ENCODE measurements at places on chromosomes 2 and 18.
A peak's percentile ranks its signal among the peaks of the same experiment; 100 is the strongest.

DNA sequence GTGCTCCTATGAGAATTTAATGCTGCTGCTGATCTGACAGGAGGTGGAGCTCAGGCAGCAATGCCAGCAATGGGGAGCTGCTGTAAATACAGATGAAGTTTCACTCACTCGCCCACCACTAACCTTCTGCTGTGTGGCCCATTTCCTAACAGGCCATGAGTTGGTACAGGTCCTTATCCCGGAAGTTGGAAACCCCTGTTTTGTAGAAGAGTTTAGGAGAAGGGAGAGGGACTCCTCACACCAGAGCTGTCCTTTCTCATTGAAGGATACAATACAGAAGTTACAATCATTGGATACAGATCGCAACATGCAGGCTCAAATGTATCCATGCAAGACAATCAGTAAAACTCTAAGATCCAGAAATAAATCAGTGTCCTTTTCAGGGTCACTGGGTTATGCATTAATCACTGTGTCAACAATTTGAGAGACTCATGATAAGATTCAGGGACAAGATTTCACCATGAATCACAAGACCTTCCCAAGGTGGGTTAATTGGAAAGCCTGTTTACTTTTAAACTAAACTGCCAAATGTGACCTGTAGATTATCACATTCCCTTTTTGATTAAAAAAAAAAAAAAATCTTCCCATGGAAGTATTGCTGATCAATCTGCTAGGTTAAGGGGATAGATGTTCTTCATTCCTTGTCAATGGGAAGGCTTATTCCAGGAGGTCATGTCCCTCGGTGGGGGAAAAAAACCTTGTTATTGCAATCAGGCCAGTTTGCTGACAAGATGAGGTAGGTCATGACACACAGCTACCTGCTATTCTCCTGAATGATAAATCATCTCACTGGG is 97.2 kb downstream of the SP100 start:
- no peak for DNase-seq

DNA sequence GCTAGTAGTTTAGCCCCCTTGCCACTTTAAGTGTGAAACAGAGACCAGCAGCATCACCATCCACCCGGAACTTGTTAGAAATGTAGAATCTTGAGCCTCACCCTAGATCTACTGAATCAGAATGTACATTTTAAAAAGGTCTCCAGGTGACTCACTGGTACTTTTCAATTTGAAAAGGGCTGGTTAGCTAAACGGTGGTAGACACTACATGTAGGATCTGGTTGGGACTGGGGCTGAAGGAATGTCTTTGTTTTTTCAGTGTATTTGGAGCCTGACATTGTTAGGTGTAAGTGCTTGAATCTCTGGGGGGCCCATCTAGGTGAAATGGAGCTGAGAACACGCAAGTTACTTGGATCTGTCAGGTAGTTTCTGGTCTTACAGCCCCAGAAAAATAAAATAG is 44.0 kb upstream of the XPO1 start:
- DNase-seq: no peak

- DNase-seq: no peak
Measured at GRCh38 chr18:21183670-21184069, 58.4 kb upstream of the GREB1L start.

DNA sequence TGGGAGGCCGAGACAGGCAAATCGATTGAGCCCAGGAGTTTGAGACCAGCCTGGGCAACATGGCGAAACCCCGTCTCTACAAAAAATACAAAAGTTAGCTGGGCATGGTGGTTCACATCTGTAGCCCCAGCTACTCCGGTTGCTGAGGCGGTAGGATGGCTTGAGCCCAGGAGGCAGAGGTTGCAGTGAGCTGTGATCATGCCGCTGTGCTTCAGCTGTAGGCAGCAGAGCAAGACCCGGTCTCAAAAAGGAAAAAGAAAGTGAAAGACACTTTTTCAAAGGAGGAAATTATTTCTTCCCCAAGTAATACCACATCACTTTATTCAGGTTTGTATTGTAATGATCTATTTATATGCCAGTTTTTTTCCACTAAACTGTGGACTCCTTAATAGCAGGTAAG is 35.7 kb upstream of the TAF4B start:
- DNase-seq: peak; percentile 1

- no peak for DNase-seq
Measured at GRCh38 chr2:177548636-177549035, 156.1 kb downstream of the AGPS start.

GRCh38 chr2:32235315-32235714 is 29.4 kb downstream of the NLRC4 start:
- no peak for DNase-seq

DNA sequence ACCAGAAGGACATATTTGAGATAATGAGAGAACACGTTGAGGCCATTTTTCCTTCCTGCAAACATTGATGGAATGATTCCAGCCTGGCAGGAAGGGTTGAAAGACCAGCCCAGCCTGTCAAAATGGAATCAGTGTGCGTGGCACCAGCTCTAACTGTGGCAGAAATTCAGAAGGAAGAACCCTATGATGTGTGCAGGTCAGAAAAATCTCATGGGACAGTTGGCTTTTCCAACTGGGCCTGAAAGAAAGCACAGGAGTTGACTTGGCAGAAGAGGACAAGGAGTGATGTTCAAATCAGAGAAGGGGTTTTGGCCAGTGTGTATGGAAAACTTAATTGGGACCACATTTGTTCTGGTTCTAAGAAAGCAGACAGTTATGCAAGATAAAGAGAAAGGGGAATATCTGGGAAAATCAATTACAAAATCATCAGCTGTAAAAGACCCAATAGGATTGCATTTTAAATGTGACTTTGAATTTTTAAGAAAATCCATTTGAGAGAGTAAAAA is 192.8 kb upstream of the PID1 start:
- DNase-seq: no peak

DNA sequence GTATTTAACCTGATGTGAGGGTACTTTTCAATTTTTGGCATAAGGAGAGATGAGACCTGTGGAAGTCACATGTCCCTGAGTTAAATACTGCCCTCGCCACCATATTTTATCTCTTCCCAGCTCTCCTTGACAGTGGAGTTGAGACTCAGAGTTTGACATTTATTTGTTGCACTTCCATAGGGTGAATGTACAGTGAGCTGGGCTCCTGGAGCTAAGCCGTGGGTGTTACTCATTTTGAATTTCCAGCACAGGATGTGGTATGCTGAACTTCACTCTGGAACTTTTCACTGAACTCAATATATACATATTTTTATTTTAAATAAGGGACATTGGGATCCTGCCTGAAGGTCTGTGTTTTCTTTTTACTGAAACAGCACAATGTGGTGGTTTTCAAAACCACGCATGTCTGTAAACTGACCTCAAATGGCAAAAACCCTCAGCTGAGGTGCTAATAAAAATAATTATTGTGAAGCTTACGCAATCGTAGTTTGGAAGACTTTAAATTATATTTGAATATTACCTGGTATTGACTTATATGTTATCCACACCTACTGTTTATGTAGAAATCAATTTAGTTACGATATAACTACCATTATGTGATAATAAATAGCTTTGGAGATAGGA is 12.1 kb downstream of the RNF144A start:
- no peak for DNase-seq

DNA sequence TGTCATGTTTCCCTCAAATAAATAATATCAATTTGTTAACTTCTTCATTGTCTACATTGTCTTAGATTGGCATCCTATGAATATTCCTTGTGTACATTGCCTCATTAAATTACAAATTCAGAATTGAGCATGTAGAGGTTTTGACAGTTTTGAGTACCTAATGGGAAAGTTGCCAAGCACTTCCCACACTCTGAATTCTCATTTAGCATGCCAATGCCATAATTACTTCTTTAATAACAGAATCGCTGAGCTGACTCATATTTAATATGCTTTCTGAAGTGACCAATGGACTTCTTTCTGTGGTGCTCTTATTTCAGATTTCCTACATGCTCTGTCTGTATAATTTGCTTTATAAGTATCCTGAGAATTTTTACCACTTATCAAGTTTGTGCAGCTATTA is 114.4 kb upstream of the NOL4 start:
- DNase-seq: no peak

DNA sequence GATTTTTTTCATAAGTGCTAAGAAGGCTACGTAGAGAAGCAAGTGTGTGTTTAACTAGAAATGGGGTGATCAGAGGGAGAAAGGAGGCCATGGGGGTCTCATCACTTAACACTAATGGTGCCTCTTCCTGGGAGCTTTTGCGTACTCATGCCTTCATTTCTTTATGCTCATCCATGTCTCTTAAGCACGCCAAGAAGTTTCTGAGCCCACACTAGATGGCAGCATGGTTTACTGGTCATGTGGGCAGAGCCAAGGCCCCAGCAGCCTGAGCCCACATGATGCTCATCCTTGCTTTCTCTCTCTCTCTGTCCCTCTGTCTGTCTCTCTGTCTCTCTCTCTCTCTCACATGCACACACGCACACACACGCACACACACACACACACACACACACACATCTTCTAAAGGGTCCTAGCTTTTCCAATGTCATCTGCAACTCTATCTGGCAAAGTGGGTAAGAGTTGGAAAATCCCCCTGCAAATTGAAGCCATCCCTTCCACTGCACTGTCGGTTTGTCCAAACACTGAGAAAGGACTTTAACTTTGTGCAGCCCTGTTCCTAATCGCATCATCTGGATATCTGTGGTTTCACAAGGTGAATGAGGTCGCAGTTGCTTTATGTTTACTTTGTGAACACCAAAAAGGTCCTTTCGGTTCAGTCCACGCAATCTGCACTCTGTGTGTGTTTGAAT is 137.1 kb upstream of the CCDC68 start:
- DNase-seq: no peak

DNA sequence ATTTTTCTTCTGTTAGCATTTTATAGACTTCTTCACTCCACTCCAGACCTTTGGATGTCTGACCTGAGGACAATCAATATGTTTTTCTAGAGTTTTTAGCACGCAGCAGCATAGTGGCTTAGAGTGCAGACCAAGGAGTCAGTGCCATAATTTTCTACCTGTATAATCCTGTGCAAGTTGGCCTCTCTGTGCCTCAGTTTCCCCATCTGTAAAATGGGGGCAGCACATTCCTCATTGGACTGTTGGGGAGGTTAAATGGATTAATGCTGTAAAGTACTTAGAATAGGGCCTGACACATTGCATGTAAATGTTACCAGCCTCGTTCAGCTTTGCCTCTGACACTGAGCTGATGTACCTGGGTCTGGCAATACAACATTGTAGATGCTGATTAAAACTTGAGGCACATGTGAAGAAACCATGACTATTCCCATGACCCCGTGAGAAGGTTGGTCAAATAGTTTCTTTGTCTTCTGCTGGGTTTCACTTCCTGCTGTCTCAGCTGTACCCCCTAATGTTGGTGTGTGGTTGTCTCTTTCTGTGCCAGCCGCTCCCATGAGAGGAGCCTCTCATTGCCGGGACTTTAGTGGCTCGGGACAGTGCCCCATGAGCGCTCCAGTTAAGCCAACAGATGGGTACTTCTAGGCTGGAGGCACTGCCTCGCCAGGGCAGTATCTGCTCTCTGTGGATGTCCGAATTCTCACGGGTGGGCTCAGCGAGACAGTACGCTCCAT is 125.3 kb downstream of the SH3RF3 start:
- DNase-seq: no peak

GRCh38 chr2:50529600-50530218 is 502.2 kb downstream of the NRXN1 start:
- no peak for DNase-seq

GRCh38 chr18:6557057-6557769 is 142.5 kb upstream of the L3MBTL4 start:
- no peak for DNase-seq

DNA sequence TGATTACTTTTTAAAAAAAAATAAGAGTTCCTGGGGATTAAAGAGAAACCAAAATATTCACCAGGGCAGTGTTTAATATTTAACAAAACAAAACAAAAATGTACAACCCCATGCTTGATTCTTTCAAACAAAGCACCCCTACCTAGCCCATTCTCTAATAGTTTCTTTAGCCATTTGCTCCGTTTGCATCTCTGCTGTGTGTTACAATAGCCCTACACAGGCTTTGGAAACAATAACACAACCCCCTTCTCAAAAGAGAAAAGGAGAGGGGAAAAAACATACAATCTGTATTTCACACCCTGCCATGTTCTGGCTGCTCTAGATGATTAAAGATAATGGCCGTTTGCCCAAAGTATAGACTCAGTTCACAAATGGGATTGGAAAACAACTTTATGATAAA is 302.9 kb downstream of the CPS1 start:
- DNase-seq: no peak

- no peak for DNase-seq
Measured at GRCh38 chr2:56234241-56234640, 50.5 kb downstream of the CCDC85A start.

DNA sequence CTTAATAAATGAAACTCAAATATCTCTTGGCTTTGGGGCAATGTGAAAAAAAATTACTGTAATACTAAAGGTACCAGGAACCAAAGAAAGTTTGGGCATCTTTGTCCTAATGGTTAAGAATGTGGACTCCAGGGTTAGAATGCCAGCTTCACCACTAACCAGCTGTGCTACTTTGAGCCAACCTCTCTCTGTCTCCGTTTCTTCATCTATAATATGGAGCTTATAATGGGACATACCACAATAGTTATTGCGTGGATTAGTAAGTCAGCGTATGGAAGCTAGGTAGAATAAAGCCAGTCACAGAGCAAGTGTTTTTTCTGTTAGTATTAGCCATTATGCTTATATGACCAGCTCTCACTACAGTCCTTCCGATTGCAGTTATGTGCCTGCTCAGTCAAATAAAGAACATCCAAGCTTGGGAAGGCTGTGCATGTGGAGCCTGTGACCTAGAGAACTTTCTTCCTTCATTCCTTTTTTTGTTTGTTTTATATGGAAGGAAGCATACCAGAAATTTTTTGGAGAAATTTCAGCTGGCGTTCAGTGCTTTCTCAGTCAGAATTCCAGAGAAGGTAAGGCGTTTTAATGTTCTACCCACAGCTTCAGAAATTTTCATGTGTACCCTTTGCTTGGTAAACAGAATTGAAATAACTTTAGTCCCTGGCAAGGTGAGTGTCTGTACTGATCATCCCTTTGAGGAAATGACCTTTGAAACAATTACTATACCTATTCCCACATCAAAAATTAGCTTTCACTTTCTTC is 114.0 kb upstream of the RND3 start:
- no peak for DNase-seq

Data from stimulated activated CD8-positive, alpha-beta memory T cell treated with anti-CD3 and anti-CD28 coated beads, Interleukin-7, amount 100 ng/mL, for 48 hours (primary cell).